Body of pancreas (tissue), 4 donors: ENCODE measurements at places on chromosomes 13 and 19. TPM values are rescaled to one million over a fixed set of nuclear protein-coding genes. Genes with fewer than 3 reads are reported as not detected.

PLEKHG2 gene
- 6.7 TPM for total RNA-seq

RXFP2 gene
- total RNA-seq, result not detected

GRCh38 chr19:46328079-46328478 lies 18.8 kb upstream of the PPP5C start:
- no peak for DNase-seq

LILRA6 gene
- not detected for total RNA-seq

SGCG gene
- not detected for total RNA-seq

GRCh38 chr19:16945364-16945714 lies 56.5 kb downstream of the F2RL3 start:
- no peak for DNase-seq

DNA sequence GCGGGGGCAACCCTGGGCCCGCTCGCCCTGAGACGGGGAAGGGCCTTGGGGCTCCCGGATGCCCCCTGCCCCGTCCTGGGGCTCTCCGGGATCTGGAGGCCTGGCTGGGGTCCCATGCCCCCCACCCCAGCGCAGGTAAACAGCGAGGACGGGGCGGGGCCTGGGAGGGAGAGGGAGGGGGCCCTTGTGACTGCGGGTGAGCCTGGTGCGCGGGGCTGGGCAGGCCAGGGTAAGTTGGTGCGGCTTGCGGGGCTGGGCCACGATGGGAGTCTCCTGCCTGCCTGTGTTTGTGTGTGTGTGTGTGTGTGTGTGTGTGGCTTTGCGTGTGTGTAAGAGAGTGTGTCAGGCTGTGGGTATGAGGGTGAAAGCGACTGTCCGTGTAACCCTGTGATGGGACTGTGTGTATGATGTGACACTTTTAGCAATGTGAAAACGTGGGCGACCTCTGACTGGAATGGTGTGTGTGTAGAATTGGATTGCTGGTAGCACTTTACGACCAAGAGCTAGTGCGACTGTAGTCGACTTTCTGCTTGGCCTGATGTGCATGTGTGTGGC lies 426 bp downstream of the KLC3 start:
- peak; percentile 20 for DNase-seq

DNA sequence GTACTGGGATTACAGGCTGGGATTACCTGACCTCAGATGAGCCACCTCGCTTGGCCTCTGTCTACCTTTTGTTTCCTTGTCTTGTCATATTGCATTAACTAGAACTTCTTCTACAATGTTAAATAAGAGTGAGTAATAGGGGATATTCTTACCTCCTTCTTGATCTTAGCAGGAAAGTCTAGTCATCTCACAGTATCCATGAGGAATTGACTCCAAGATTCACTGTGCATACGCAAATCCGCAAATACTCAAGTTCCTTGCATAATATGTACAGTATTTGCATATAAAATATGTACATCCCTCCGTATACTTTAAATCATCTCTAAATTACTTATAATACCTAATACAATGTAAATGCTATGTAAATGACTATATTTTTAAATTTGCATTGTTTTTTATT lies 78.3 kb downstream of the POLR1D start:
- DNase-seq, result no peak

KLK2 gene
- not detected for total RNA-seq

- DNase-seq, result no peak
Measured at GRCh38 chr13:32910530-32910929, 105.7 kb upstream of the KL start.

- DNase-seq, result no peak
Measured at GRCh38 chr13:53601113-53601512, 572.5 kb downstream of the OLFM4 start.

DNA sequence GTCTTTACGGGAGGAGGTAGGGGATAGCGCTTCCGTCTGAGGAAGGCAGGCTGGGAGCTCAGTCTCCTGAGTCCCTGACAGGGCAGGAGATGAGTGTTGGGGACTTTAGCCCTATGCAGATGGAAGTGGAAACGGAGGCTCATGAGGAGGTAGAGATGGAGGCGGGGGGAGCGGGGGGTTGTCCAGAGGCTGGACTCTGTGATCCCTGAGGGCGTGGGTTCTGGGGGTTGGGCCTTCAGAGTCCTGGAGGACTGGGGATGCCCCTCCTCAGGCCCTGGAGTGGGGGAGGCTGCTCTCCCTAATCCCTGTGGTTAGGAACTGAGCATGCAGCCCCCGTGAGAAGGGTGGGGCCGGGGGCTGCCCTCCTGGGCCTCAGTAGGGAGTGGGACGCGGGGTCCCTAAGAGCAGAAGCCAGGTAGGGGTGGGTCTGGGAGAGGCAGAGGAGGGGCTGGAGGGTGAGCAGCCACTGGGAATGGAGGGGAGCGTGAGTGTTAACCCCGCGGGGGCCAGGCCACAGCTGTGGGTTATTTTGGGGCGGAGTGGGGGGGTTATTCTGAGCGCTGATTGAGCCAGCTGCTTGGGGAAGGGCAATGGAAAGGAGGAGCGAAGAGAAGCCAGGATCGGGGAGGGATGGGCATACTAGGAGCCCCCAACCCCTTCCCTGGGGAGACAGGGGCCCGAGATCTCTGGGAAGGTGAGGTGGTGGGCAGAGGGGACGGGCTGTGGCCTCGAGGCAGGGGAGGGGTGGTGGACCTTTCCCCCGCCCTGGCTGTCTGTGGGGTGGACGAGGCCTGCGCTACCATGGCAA lies 2.8 kb downstream of the GRIN2D start:
- no peak for DNase-seq

ITGBL1 gene
- total RNA-seq, result 10.4 TPM

CYP4F2 gene
- not detected for total RNA-seq

ZNF677 gene
- total RNA-seq, result 3.4 TPM

DNA sequence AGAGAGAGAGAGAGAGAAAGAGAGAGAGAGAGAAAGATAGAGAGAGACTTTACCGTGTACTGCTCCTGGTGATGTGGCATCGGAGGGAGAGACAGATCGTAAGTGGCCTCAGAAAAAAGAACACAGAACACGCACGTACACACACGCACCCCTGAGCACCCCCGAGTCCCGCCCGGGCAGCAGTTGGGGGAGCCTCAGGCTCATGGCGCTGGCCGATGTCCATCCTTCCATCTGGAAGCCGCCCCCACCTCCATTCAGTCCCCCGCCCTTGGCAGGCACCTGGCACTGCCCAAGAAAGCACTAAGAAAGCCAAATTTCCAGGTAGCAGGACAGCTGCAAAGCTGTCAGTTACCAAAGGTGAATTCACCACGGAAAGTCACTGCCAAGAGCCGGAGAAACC lies 116.9 kb downstream of the IER2 start:
- no peak for DNase-seq

C1QTNF9B gene
- not detected for total RNA-seq

DNA sequence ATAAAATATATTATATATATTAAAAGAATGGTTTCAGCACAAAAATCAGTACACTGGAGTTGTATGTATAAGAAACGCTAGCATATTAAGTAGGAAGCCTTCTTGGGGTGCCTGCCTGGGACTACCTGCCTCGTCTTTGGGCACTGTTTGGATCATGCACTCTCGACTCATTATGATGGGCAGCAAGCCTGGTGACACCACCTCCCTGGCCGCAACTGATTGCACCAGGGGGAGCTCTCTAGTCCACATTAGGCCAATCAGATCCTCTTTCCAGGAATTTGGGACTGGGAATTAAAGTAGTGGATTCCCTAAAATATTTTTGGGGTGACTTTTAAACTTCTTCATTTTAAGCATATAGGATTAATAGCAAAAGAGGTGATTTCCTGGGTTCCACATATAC lies 56.0 kb upstream of the RGCC start:
- DNase-seq, result no peak

GRCh38 chr19:53531457-53531856 lies 6.5 kb upstream of the ZNF331 start:
- DNase-seq, result no peak

DNA sequence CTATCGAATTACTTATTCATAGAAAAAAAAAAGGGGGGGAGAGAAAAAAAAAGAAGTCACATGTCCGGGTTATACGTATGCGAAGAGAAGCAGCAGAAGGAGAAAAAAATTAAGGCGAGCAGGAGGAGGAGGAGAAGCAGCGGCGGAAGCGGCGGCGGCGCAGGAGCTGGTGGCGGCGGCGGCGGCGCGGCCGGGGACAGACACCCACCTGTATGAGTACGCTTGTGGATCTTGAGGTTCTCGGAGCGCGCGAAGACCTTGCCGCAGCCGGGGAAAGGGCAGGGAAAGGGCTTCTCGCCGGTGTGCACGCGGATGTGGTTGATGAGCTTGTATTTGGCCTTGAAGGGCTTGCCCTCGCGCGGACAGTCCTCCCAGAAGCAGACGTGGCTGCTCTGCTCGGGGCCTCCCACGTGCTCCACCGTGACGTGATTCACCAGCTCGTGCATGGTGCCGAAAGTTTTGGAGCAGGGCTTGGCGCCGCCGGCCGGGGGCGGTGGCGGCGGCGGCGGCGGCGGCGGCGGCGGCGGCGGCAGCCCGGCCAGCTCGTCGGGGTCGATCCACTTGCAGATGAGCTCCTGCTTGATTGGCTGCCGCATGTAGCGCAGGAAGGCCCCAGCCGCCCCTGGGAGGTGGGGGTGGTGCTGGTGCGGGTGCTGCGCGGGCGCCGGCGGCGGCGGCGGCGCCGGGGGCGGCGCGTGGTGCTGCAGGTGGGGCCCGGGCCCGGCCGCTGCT lies 1.5 kb downstream of the ZIC5 start:
- DNase-seq, result no peak

GRCh38 chr19:32372726-32373517 lies 27.5 kb downstream of the ZNF507 start:
- DNase-seq, result no peak

LILRB5 gene
- 6.6 TPM for total RNA-seq

- DNase-seq, result no peak
Measured at GRCh38 chr19:10712754-10713153, 5.1 kb upstream of the DNM2 start.

DNA sequence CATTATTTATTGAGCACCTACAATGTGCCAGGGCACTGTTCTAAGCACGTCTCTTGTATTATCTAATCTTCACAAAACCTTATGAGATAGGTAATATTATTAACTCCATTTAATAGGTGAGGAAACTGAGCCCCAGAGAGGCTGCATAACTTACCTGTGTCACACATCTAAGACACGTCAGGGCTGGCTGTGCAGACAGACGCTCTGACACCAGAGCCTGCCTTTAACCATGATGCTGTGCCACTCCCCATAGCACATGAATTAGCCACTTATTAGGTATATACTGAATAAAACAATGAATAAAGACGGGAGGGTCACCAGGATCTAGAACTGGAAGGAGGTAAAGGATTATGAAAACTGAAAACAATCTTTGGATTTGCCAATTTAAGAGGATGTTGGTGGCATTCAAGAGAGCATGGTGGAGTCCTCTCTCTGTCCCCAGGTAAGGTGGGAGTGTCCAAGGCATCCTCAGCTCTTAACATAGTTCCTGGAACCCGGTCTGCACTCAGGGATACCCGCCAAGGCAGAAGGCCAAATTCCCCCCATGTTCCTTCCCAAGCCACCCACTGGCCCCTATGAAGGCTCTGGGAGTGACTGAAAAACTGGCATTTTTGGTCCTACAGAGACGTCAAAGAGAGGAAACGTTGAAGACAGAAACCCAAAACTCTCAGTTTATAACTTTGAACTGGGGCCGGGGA lies 479.7 kb downstream of the FOXO1 start:
- no peak for DNase-seq

DNA sequence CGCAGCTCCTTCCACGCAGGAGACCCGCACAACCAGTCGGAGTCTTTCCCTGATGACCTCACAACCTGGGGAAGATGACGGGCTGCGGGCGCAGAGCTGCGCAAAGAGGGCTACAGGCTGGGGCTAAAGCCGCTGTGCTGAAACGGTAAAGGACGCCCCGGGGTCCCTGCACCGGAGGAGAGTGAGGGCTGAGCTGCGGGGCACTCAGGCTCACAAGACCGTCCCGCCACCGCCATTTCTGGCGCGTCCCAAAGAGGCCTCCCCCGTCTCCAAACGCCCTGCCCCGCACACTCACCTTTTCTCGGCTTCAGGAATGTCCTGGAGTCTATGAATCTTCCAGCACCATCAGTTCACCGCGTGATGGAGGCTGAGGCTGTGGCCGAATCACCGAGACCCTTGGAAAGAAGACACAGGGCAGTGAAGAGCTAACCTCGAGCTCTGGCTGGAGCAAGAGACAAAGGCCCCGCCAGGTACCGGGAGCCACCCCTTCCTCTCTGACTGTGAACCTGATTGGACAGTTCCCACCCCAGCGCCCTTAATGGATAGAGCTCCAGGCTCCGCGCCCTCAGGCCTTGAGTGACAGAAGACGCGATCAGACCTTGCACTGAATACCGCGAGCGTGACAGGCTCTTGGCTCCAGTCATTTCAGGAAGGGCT lies 41.8 kb upstream of the ZNF429 start:
- DNase-seq, result peak; percentile 88

GRCh38 chr13:31905961-31906360 lies 125.6 kb upstream of the FRY start:
- no peak for DNase-seq

DNA sequence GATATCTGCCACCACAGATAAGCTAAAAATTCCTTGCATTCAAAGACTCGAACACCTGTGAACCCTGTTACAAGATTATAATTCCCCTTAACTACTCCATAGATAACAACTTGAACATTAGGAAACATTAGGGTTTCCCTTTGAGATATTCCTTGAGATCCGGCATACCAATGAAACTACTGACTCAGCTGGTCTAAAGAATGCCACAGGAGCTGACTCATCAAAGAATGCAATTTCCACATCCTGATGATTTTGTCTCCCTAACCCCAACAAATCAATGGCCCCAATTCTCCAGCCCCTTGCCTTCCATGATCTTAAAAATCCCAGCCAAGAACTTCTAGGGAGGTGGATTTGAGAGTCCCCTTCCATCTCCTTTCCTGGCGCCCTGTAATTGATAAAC lies 35.6 kb upstream of the ZNF599 start:
- DNase-seq, result no peak

MBD3L3 gene
- not detected for total RNA-seq

GRCh38 chr13:48266701-48267639 lies 34.0 kb downstream of the ITM2B start:
- DNase-seq, result no peak

PCDH17 gene
- total RNA-seq, result 6.0 TPM

SLITRK5 gene
- total RNA-seq, result 0.33 TPM

RASA3 gene
- total RNA-seq, result 19.2 TPM

DNA sequence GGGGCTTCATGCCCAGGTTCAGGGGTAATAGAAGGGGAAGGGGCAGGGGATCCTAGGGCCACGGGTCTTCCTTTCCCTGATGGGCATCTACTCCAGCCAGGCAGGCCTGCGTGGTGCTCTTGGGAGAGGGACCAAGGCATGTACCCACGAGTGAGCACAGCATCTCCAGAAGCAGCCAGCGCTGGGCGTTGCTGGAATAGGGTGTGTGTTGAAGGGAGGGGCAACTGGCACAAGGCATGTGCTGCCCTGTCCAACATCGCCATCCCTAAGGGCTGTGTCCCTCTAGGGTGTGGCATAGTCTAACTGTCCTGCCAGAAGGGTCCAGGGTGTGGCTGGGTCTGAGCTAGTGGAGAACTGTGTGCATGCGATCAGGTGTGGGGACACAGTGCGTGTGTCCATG lies 2.9 kb downstream of the NOTCH3 start:
- no peak for DNase-seq

- no peak for DNase-seq
Measured at GRCh38 chr13:27137759-27138158, 33.9 kb downstream of the USP12 start.

DNA sequence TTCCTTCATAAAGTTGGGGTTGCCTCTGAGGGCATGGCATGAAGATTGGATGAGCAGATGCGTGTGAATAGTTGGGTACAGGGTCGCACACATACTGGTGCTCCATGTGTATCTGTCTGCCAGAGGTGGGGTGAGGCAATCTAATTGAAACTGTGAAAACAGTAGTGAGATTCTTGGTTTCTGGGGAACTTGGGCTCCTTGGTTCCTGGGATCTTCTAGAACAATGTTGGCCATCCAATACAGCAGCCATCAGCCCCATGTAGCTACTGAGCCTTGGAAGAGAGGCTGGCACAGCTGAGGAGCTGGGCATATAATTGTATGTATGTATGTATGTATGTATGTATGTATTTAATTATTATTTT lies 616 bp downstream of the FCHO1 start:
- no peak for DNase-seq
